Right atrium auricular region (tissue), 2 donors: ENCODE measurements at places on chromosomes 16 and 17. TPM values are rescaled to one million over a fixed set of nuclear protein-coding genes. Genes with fewer than 3 reads are reported as not detected.

GRCh38 chr16:26026709-26027450 lies 335.1 kb downstream of the HS3ST4 start:
- no peak for DNase-seq

GRCh38 chr16:55021595-55022475 lies 91.2 kb downstream of the IRX5 start:
- DNase-seq, result no peak

DNA sequence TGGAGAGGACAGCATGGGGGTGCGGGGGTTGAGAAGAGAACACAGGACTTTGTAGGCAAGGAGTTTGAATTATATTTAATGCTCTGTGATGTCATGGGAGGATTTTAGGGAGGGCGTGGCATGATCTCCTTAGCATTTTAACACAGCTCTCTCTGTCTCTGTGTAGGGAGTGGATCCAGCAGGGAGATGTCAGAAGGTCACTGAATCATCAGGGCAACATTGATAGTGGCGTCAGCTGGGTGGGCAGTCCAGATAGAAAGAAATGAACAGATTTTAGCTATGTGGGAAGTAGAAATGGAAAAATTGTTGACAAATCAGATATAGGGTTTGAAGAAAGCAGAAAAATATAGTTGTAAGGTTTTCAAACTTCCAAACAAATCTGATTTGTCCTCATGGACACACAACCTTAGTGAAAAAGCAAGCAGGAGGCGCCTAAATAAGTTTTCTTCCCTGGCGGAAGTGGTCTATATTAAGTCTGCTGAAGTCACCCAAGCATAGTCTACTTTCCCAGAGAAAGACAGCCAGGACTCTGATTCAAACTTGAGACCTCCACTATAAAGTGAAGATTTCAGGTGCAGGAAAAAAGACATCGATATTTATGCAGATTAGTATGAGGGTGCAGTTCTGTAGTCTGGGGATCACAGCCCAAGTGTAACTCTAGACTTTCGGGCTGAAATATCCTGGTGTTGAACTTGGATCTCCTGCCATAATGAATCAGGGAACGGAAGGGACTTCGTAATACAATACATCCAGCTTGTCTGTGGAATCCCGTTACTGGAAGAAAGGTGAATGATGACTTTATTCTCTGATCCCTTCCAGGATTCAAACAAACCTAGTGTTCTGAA lies 10.1 kb upstream of the PCTP start:
- DNase-seq, result no peak

- no peak for DNase-seq
Observed at GRCh38 chr17:39325528-39326240, 75.7 kb downstream of the FBXL20 start.

DNA sequence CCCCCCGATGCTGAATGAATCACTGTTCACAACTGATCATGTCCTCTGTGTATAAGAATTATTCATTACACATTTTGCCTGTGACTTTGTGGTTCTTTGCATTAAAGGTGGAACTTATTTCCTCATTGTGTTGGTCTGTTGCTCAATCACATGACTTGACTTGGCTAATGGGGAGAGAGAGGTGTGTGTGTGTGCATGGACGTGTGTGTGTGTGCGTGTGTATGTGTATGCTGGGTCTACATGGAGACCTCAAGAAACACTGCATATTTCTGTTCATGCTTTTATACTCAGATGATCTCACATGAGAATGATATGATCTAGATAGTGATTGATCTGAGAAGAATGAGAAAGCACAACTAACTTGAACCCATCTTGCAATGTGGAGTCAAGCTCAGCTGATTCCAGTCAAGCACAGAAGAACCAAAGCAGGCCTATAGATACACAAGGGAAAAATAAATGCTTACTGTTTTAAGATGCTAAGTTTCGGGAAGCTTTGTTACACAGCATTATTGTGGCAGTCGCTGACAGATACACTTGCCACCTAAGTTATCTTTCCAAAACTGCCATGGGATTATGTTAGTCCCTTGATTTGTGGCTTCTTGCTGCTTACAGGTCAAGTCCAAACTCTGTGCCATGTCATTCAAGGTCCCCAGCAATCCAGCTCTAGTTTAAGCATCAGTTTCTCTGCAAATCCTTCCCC lies 167.9 kb upstream of the ZFHX3 start:
- no peak for DNase-seq

DNA sequence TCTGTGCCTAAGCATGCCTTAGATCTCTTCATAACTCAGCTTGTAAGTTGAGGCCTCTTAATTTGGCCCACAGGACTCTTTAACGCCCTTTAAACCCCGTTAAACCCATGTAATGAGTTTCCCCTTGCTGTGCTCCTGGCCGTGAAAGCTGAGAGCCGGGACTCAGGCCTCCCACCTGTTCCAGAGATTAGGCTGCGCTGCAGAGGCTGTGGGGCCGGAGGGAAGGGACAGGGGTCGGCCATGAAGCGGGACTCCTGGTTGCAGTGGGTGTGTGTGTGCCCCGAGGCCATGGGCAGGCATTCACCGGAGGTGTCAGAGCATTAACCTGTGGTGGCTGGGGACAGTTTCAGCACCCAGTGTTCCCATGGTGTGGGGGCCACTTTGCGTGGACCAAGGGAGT lies 150.8 kb upstream of the IRX3 start:
- DNase-seq, result no peak

Gene MBTPS1
- total RNA-seq, result 77.5 TPM

- no peak for DNase-seq
Observed at GRCh38 chr17:21288571-21289017, 4.1 kb downstream of the MAP2K3 start.

DNA sequence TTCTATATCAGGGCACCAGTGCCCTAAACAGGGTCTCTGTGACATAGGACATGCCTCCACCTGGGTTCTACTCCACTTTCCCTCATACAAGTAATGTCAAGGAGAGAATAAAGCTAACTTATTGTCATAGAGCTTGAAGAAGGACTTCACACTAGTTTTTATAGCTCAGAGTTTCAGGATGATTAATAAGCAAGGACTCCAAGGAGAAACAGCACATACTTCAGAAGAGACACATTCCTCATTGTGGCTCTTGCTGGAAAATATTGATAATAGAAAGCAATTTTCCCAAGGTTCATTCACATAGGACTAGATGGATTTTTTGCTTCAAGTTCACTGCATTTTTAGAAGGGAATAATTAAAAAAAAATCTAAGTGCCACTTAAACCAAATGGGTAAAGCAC lies 133.3 kb downstream of the CA10 start:
- DNase-seq, result no peak

DNA sequence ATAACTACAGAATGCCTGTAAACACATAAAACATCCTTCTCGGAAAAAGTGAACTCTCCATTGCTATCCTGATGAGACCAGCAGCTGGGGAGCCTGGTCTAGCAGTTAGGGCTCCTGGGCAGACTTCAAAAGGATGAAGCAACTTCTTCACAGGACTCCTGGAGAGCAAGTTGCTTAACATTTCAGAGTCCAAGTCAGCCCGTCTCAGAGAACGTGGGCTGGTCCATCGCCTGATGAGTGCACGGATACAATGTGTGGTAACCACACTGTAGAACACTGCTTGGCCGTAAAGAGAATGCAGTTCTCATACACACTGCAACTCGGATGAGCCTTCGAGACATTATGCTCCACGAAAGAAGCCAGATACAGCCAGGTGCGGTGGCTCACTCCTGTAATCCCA lies 52.7 kb downstream of the TMEM235 start:
- DNase-seq, result no peak

- no peak for DNase-seq
Observed at GRCh38 chr17:50355701-50356341, 9.9 kb downstream of the XYLT2 start.

DNA sequence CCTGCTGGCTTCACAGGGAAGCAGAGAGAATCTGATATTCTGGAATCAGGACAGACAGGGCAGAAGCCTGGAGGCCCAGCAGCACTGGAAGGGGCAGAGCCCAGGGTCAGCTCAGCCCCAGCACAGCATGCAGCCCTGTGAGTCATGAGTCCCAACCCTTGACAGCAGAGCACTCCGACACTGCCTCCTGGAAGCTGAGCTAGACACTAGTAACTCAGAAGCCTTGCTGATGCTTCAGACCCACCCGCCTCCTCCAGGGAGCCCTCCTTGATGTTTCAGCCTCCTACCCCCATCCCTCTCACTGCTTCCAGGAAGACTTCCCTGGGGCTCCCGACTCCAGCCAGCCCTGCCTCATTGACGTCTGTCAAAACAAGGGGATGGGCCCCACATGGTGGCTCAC lies 6.9 kb downstream of the CAMKK1 start:
- DNase-seq, result no peak

DNA sequence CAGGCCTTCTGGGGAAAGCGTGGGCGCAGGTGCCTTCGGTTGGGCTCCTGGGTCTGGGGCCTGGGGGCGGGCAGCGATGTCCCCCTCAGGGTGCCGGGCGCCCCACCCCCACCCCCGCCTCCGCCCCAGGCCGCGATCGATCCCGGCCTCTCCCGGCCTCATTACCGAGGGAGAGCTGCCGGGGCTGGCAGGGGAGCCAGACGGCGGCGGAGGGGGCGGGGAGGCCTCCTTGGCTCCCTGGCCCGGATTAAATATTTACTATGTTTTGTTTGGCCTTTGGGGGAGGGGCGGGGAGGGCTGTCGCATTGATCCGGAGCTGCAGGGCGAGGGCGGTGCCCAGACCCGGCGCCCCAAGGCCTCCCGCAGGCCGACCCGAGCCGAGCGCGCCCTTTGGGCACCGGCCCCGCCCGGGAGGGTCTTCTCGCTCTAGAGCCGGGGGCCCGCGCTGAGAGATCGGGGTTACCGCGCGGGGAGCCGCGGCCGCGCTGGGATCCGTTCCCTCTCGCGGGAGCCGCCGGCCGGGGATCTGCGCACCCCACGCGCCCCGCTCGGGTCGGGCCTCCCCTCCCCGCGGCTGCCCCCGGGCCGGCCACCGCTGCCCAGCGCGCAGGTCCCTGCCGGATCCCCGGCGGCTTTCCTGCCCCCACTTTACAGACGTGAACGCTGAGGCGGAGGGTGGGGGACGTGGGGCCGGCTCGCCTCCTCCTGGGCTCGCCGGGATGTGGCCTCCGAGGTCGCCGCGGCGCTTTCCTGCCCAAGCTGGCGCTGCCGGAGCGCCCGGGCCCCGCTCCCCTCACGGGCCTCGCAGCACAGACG lies 27.0 kb downstream of the RTN4RL1 start:
- DNase-seq, result no peak

DNA sequence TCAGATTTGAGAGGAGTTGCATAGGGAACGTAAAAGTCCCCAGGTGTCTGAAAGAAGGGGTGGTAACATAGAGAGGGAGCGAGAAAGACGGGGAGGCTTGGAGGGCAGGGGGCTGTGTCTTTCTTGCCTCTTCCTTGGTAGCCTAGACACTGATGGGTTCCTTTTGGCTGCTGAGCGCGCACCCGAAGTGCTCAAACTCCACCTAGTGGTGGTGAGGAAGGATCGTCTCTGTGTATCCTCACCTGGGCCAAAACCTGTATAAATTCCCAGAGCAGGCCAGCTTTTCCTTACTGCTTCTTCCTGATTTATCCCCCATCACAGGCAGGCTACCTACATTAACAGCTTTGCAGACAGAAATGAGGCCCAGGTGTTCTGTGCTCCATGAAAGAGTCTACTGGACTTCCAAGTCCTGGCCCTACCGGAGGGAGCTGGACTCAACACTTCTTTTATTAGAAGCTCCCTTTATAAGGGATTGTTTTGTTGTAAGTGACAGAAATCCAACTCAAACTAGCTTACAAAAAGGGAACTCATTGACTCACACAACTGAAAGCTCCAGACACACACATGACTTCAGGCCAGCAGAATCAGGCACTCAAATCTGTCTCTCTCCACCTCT lies 5.5 kb upstream of the SLC25A35 start:
- DNase-seq, result peak; percentile 66

Gene GRAP
- total RNA-seq, result 5.6 TPM

Gene SLX1B
- 21.8 TPM for total RNA-seq

Gene GPR142
- total RNA-seq, result not detected

Gene PPL
- 7.5 TPM for total RNA-seq

Gene C16orf96
- 0.24 TPM for total RNA-seq

- DNase-seq, result no peak
Observed at GRCh38 chr17:60730273-60730672, 52.6 kb downstream of the BCAS3 start.

- DNase-seq, result no peak
Observed at GRCh38 chr16:23270654-23271053, 31.4 kb upstream of the SCNN1B start.

DNA sequence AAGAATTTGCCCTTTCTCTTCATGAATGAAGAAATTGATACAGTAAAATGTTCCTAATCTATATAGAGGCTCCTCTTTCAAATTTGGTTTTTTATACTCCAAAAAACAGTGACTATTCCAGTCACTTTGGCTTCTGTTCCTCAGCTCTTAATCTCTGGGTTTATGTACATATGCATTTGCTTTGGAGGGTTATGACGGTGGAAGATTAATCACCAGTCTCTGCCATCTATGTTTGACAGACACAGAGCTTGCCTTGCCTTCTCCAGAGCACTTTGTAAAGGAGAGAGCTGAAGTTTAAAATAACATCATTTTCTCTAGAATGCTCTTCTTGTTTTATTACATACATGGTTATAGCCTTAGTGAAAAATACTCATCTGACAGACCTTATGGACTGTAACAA lies 99.3 kb downstream of the NLK start:
- DNase-seq, result no peak
